ENCODE measurements at places on chromosomes 6 and 20. TPM values are rescaled to one million over a fixed set of nuclear protein-coding genes. Genes with fewer than 3 reads are reported as not detected.

- no peak overlapping the region for H3K4me3 ChIP-seq
- no peaks in the 10 kb centered on the region for H3K4me1 ChIP-seq
- no peak overlapping the region for H3K27ac ChIP-seq
- no peaks in the 10 kb centered on the region for H3K27me3 ChIP-seq
- DNase-seq = no peak
Observed at GRCh38 chr6:151822252-151823111, 15.0 kb downstream of the ESR1 start.

DNA sequence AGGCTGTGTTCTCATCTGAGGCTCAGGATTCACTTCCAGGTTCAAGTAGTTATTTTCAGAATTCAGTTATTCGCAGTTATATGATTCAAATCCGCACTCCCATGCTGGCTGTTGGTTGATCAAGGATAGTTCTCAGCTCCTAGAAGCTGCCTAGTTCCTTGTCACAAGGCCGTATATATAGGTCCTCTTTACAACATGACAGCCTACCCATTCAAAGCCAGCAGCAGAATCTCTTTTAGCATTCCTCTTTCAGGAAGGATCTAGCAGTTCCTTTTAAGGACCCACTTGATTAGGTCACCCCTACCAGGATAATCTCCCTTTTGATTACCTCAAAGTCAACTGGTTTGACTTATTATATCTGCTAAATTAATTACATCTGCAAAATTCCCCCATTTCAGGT lies 23.8 kb upstream of the LAMP5 start:
- H3K27ac ChIP-seq = no peak overlapping the region
- H3K4me1 ChIP-seq = peaks cover 7% of the 10 kb centered on the region
- no peaks in the 10 kb centered on the region for H3K36me3 ChIP-seq
- no peaks in the 10 kb centered on the region for H3K27me3 ChIP-seq

The SPATA25 gene
- total RNA-seq = 3.6 TPM

The TMC2 gene
- under 0.01 TPM for total RNA-seq

- H3K4me1 ChIP-seq = peaks cover 14% of the 10 kb centered on the region
- DNase-seq = peak; percentile 33
- no peaks in the 10 kb centered on the region for H3K36me3 ChIP-seq
- no peak overlapping the region for H3K27ac ChIP-seq
- peak overlapping the region; percentile 69 for H3K4me3 ChIP-seq
- no peaks in the 10 kb centered on the region for H3K27me3 ChIP-seq
Observed at GRCh38 chr6:44128020-44128917, 915 bp downstream of the TMEM63B start.

The NKAIN2 gene
- not detected for total RNA-seq

The EPHA7 gene
- under 0.01 TPM for total RNA-seq

Data from fibroblast of lung (primary cell).